Ovary (tissue), 10 donors: ENCODE measurements at places on chromosomes 6 and 20.

GRCh38 chr6:1839361-1839760 lies 229.6 kb downstream of the FOXC1 start:
- no peak for DNase-seq

GRCh38 chr6:37456126-37456525 lies 23.1 kb downstream of the CMTR1 start:
- no peak for DNase-seq

DNA sequence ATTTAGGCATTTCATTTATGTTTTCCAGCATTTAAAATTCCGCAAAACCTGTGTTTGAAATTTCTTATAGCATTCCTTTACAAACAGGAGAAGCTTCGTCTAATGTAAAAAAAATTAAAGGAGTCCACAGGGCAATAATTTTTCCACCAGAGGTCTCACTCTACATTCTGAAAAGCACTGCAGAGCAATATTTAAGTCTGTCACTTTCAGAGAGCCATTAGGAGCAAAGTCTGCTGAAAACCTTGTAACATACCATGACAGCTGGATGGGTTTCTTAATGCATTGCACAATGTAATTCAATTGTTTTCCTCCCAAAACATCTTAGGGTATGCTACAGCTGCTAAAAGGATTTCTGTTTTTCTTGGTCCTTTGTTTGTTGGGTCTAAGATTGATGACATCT lies 18.0 kb downstream of the BAG2 start:
- DNase-seq = no peak

GRCh38 chr6:167137881-167138280 lies 15.0 kb downstream of the CCR6 start:
- DNase-seq = no peak

- DNase-seq = no peak
These were observed 193.6 kb downstream of the EDN1 start for GRCh38 chr6:12483712-12484111.

- no peak for DNase-seq
These were observed 381.7 kb upstream of the JARID2 start for GRCh38 chr6:14863902-14864850.

DNA sequence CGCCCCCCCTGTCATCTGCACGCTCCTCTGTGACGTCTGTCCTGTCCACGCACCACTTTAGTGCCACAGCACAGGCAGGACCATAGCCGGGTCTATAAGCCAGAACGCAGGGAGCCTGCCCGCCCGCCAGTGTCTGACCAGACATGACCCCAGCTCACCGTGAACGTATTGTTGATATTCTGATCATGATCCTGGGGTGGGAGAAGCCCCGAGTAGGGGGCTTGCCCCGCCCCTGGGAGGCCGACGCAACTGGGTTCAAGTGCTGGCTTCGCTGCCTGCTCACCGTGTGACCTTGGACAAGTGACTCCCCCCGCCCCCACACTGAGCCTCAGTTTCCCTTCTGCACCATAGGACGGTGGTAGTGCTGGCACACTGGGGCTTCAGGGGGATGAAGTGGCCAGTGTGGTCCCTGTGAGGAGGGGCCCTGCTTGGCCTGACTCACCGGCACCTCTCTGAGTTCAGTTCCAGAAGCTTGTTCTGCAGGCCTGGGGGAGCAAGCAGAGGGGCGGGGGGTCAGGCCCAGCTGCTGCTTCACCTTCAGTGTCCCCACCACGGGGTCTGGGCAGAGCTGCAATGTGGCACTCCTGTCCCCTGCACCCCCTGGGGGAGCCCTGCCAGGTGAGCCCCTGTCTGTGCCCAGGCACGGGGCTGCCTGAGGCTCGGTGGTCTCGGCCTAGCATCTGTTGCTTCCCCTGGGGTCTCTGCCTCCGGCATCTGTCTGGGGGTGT lies 9.2 kb downstream of the RBBP8NL start:
- DNase-seq = no peak

- no peak for DNase-seq
These were observed 383.7 kb upstream of the CDH4 start for GRCh38 chr20:60868316-60868891.

DNA sequence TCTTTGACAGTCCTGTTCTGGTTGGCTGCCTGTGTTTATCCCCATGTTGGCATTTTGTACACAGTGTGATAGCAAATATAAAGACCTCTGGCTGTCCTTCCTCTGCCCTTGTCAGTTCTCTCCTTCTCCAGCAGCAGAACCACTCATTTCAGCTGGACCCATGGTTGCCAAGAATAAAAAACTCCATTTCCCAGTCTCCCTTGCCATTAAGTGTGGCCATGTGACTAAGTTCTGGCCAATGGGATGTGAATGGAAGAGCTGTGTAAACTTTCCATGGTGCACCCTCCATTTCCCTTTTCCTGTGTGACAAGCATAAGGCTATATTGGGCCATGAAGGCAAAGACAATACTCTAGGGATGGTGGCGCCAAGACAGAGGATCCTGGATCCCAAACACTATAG lies 78.4 kb upstream of the TBC1D7 start:
- no peak for DNase-seq

GRCh38 chr20:584161-584970 lies 25.7 kb downstream of the TCF15 start:
- no peak for DNase-seq

DNA sequence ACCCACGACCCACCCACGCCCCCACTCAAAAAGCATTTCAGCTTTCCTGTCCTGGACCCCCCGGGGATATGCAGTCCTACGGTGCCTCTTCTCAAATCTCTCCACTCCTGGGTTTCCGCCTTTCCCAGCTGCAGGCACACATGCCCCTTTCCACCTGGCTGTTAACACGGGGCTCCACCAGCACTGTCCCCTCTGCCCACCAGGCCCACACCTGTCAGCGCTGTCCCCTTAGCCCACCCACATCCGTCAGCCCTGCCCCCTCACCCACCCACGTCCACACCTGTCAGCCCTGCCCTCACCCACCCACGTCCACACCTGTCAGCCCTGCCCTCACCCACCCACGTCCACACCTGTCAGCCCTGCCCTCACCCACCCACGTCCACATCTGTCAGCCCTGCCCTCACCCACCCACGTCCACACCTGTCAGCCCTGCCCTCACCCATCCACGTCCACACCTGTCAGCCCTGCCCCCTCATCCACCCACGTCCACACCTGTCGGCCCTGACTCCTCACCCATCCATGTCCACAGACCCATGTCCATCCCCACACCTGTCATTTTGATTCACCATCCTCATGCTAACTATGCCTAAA lies 11.6 kb downstream of the RNASET2 start:
- DNase-seq = no peak

DNA sequence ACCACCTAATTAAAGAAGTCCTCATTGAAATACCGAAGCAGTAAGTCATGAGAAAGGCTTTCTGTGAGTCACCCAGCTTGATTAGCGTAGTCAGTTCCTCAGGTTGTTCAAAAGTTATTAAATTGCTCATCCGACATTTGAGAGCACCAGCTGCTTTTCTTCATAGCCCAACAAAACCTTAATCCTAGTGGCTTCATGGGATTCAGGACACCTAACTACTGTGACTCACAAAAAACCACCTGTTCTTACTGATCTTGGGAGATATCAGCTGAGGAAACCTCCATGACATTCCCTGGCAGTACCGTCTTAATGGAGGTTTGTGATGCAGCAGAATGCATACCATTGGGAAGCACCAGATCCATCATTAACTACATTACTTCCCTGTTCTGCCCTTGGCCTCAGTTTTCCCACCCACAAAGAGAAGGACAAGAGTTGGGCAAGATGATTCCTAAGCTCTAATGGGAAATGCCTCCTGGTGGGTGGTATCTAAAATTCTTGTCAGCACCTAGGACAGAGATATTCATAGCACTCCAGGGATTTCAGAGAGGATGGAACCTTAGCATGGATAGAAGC lies 103.8 kb downstream of the KHDC1L start:
- DNase-seq = no peak

DNA sequence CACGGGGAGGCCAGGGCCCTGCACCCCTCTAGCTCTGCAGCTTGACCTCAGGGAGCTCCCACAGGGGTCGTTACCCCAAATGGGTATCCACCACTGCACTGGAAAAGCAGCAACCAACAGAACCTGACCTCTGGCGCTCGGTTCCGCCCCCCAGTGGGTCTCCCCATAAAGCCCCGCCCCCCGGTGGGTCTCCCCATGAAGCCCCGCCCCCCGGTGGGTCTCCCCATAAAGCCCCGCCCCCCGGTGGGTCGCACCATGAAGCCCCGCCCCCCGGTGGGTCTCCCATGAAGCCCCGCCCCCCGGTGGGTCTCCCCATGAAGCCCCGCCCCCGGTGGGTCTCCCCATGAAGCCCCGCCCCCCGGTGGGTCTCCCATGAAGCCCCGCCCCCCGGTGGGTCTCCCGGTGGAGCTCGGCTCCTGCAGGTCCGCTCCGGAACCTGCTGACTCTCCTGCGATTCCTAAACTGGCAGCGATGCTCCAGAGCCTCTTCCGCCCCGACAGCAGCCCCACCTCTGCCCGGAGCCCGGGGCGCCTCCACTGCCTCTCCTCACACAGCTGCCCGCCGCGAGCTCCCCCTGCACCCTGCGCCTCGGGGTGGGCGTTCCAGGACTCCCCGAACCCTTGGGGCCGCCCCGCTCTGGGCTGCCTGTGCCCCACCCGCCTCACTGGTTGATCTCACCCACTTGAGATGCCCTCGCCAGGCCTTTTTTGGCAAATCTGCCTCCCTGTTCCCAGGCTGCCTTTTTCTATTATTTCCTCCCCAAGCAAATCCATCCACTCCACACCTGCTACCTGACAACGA lies 12.1 kb downstream of the SLC2A4RG start:
- DNase-seq = peak; percentile 29

- DNase-seq = no peak
These were observed 152.7 kb upstream of the SLC22A16 start for GRCh38 chr6:110629153-110629552.

DNA sequence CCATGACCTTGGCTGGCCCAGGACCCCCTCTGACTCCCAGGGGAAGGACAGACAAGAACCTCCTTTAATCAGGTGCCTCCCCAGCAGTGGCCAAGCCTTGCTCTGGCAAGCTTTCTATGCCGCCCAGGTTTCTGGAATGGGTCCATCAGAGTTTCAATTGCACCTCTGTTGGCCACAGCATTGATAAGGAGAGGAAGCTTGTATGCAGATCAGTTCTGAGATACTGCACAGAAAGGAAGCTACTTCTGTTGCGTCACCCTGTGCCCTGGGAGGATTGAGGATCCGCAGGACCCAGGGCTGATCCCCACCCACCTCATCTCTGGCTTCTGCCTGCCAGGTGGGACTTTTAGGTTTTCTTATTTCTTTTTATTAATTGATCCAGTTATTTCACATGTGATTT lies 167.2 kb downstream of the TFAP2C start:
- DNase-seq = no peak

DNA sequence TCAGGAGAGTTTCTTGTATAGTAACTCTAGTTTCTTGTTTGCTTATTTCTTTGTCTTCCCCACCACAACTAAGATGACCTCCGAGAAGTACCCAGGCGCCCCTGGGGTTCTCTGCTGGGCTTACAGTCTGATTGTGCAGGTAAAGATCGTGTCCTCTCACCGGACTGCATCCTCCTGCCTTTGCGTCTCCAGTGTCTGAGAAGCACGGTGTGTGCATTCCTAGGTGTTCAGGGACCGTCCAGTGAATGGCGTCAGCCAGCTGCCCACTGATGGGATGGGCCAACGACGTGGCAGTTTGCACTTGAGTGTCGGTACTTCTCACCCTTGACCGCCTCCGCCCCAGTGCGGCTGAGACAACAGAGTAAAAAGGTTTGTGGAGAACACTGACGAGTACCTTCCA lies 56.0 kb upstream of the NFATC2 start:
- DNase-seq = no peak

- DNase-seq = no peak
These were observed 10.6 kb upstream of the WFDC8 start for GRCh38 chr20:45589725-45590124.

- DNase-seq = no peak
These were observed 455.6 kb downstream of the MAFB start for GRCh38 chr20:40233406-40233805.

DNA sequence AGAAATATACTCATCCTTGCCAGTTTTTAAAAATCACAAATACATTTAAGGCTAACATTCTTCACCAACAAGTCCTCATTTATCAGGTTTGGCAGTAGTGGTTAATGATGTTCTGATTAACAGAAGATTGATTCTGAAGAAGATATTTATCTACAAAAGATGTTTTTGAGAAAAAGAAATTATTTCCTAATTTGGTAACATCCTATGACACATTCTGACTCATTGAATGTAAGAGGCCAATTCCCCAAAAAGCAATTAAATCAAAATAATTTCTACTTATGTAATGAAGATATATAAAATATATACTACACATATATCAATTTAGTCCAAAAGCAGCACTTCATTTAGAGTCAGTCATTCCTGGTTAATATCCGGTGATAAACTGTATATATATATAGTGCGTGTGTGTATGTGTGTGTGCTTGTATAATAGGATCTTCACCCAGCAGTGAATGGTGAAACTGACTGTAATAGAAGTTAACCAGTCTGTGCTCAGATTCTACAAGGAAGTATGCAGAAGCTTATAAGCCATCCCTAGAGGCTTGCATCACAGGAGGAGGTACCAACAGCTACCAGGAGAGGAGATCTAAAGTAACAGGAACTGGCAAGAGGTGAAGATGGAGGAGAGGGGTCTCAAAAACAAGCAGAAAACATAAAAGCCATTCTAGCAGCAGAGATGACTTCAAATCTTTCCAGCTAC lies 82.9 kb upstream of the MARCKS start:
- no peak for DNase-seq

GRCh38 chr6:87684895-87685654 lies 17.0 kb downstream of the AKIRIN2 start:
- no peak for DNase-seq

DNA sequence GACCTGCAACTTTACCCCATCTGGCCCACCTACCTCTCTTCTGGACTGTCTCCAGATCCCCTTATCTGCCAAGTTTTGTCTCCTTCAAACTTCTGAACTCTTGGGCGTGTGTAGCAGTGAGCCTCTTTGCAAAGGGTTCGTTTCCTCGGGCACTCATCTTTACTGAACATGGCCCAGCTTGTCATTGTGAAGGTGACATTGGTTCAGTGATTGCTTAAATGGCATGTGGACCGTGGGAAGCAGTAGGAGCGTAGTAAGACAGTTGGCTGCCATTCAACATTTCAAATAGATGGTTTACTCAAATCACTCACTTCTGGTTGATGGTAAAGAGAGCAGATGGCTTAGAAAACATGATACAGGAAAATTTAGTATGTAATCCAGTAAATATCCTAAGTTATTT lies 34.8 kb upstream of the KIF25 start:
- DNase-seq = no peak

- DNase-seq = no peak
These were observed 67.8 kb downstream of the ENPP1 start for GRCh38 chr6:131875647-131876046.

DNA sequence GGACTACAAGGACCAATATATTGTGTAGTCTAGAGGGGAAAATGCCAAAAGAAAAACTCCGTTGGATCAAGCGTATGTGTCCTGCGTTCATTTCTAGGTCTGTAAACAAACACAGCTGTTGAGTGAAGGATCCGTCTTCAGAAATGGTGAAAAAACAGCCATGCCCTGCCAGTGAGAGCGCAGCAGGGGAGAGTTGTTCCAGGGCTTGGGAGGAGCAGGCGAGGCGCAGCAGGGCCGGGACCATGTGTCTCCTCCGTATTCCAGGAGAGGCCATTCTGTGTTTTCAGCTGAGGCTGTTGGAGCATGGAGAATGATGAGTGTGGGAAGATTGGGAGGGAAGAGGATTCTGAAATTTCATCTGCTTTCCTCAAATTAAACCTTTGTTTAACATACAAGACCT lies 38.0 kb downstream of the BMP6 start:
- DNase-seq = no peak
